A549 (cell line): ENCODE measurements at places on chromosomes 12 and 14.
A peak's percentile ranks its signal among the peaks of the same experiment; 100 is the strongest.

DNA sequence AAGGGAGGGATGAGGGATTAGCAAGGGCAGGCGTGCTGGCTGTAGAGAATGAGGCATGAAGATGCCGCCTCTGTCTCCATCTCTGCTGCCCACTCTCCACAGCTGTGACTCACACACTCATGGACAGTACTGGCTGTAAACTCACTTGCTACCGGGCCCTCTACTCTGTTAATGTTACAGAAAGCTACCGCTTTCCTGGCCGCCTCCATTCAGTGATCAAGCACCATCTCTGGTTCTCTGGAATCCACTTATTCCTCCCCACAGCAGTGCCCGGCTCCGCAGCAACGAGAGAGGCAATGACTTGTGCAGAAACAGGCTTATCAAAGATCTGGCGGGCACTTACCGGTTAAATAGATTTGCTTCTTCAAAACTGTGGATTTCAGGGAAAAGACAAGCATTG is 34.8 kb downstream of the AMN start:
- no peak for DNase-seq

GRCh38 chr14:77752799-77753516 is 8.0 kb downstream of the SNW1 start:
- no peak for DNase-seq

GRCh38 chr12:29148596-29148910 is 525 bp upstream of the FAR2 start:
- no peak for DNase-seq

DNA sequence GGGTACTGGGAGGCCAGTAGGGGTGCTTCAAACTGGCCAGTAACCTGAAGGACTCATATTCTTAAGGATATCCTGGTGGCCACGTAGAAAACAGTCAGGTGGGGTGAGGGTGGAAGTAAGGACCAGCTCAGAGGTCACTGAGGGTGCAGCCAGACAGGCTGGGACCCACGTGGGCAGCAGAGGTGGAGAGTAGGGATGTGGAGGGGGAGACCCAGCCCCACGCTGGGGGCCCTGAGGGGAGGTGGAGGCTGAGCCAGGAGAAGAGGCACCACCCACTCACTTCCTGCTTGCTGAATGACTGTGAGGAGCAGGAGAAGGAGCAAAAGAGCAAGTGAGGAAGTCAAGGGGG is 12.6 kb upstream of the SERPINA3 start:
- peak; percentile 19 for DNase-seq

DNA sequence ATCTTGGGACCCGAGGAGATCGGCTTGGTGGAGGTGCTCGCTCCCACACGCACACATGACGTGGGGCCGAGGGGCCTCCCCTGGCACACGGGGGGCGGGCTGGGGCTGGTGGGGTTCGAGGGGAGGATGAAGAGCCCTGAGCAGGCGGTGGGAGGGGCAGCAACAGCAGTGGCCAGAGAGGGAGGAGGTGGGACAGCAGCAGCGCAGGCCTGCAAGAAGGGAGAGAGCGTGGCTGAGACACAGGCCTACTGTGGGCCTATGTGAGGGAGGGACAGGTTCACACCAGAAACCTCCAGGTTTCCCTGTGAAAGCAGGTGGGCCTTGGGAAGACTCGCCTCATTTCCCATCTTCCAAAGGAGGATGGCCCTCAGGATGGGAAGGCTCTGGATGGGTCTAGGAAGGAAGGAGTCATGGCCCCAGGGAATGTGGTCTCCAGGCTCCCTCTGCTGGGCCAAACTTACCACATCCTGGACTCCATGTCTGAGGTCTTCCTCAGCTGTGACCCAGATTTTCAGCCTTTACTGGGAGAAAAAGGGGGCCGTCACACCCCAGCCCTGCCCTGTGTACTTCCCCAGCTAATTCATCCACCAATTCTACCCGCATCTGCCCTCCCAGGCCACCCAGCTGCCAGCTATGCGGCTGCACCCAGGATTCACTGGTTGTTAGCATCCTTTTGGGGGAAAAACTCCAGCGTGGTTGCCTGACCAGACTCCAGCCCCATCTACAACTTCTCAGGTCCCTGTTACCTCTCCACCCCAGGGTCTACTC is 2.8 kb downstream of the PIANP start:
- DNase-seq, result peak; percentile 76

GRCh38 chr14:91277546-91278382 is 33.3 kb upstream of the GPR68 start:
- DNase-seq, result no peak
